ENCODE measurements at places on chromosomes 4 and X.

GRCh38 chr4:76105652-76106051 is 31.1 kb downstream of the ART3 start:
- no peak for DNase-seq

DNA sequence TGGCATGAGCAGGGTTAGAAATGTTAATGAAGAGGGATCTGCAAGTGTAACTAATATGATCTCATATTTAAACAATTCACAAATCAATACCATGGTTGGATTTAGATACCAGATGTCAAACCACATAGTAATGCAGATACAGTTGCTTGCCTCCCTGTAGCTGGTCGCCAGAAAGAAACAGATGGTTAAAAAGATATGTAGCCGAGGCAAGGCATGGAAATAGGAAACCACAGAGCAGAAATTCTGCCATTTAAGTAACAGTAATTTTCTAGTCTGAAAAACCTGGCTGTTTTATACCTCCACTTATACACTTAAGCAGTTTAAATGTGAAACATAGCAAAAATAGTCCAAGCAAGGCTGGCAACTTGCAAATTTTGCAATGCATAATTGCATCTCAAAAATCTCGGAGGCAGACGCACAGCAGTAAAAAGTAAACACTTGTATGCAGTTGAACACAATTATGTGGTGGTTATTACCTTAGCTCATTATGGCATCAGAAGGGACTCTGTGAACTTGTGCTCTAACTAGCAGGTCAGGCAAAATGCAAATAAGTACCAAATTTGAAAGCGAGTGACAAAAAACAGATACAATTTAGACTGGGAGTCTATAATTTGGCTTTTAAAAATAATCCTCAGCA is 126.8 kb downstream of the NAA11 start:
- DNase-seq, result no peak

DNA sequence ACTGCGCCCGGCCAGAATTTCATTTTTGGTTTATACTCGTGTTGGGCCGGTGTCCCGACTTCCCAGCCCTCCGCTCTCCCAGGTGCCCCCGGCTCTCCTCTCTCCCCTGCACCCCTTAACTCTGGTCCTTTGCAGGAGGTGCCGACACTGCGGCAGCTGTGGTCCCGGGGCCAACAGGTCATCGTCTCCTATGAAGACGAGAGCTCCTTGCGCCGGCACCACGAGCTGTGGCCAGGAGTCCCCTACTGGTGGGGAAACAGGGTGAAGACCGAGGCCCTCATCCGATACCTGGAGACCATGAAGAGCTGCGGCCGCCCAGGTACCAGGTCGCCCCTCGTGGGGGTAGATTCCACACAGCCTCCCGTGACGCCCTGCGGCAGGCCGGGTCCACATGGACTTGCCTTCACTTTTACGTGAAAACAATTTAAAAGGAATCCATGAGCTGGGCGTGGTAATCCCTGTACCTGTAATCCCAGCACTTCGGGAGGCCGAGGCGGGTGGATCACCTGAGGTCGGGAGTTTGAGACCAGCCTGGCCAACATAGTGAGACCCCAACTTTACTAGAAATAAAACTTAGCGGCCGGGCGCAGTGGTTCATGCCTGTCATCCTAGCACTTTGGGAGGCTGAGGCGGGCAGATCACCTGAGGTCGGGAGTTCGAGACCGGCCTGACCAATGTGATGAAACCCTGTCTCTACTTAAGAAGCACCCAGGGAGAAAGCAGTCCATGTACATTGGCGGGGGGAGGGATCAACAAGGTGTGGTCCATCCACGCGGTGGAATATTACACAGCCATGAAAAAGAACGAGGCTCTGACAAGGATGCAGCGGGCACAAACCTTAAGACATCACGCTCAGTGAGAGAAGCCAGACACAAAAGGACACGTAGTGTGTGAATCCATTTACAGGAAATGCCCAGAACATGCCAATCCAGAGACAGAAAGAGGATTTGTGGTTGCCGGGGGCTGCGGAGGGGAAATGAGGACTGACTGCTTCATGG is 12.0 kb downstream of the PLCXD1 start:
- DNase-seq, result no peak

DNA sequence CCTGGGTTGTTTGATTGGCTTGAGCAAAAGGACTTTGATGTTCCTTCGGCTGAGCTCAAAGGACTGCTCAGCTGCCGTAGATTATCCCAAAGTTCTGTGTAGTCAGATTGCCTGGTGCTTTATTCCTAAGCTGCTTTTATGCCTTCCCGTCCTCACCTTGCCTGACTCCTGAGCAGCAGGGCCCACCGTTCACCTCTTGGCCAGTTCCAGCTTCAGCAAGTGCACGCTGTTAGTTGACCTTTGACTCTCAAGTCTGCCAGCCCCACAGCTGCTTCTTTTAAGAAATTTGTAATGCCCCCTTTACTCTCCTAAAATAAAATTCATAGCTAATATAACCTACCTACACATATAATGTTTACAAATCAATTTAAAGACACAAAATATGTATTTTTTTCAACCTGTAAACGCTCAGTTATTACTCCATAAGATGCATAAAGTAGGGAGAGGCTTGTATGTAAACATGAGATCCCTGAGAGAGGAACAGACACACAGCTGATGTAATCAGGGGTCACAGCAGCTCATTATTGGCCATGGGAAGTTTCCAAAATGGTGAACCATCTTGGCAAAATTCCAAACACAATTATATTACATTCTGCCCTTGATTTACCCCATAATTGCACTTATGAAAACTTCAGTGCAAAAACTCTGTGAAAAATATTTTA is 28.6 kb downstream of the UCHL1 start:
- DNase-seq, result no peak

DNA sequence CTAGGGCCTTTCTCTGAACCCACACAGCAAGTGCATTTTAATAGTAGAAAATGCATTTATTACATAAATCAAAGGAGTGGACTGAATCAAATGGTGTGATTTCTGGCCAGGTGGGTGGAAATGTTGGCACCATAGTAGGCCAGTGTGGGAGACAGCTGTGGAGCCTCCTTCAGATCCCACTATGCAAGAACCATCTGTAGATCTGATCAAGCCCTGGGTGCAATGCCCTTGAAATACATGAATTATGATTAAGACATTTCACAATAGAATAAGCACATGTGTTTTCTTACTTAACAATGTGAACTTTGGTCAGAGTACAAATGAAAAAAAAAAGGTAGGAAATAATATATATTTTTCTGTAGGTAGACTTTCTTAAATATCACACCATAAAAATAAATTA is 204.3 kb downstream of the PCDH7 start:
- no peak for DNase-seq

DNA sequence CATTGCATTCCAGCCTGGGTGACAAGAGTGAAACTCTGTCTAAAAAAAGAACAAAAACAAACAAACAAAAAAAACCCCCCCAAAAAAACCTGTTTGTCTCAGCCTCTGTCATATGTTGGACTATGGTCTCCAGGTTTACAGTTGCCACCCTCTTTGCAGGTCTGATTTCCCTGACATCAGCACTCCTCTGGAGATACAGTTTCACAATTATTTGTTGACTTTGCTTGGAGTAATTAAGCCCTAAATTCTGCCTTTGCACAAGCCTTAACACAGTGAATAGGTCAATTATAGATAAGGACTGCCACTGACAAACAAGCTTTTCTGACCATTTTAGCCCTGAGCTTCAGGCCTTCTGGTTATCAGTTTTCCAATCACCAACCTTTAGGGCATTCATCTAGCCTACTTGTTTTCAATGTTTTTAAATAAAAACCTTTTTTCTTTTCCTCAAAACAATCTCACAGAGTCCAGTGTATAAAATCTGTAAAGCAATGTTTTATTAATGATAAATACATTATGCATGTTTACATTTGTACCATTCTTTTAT is 20.4 kb upstream of the MAPK10 start:
- DNase-seq, result no peak

GRCh38 chr4:534576-535151 is 35.7 kb downstream of the PIGG start:
- no peak for DNase-seq

GRCh38 chr4:142778900-142779299 is 67.2 kb downstream of the INPP4B start:
- DNase-seq, result no peak

DNA sequence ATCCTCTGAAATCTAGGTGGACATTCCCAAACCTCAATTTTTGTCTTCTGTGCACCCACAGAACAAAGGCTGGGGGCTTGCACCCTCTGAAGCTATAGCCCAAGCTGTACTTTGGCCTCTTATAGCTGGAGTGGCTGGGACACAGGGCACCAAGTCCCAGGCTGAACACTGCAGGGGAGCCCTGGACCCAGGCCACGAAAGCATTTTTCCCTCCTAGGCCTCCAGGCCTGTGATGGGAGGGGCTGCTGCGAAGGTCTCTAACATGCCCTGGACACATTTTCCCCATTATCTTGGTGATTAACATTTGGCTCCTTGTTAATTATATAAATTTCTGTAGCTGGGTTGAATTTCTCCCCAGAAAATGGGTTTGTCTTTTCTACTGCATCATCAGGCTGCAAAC is 27.9 kb downstream of the F8A1 start:
- no peak for DNase-seq

- DNase-seq, result no peak
Measured at GRCh38 chr4:186144198-186144945, 39.9 kb downstream of the FAM149A start.

- DNase-seq, result no peak
Measured at GRCh38 chr4:60223208-60223923, 976.8 kb upstream of the ADGRL3 start.

Measured in stimulated activated naive CD4-positive, alpha-beta T cell treated with Interleukin-2 at 50 U/mL for 16 hours (primary cell).